Activated CD8-positive, alpha-beta T cell treated with anti-CD3 and anti-CD28 coated beads for 36 hours (primary cell): ENCODE measurements at places on chromosomes 7 and 10. TPM values are rescaled to one million over a fixed set of nuclear protein-coding genes. Genes with fewer than 3 reads are reported as not detected.
A peak's percentile ranks its signal among the peaks of the same experiment; 100 is the strongest.

GRCh38 chr10:107477266-107477665, 312.8 kb upstream of the SORCS1 start:
- no peaks in the 10 kb centered on the region for H3K27me3 ChIP-seq
- H3K4me3 ChIP-seq, result no peak overlapping the region
- no peaks in the 10 kb centered on the region for H3K4me1 ChIP-seq
- H3K36me3 ChIP-seq, result no peaks in the 10 kb centered on the region
- no peak overlapping the region for H3K27ac ChIP-seq

DNA sequence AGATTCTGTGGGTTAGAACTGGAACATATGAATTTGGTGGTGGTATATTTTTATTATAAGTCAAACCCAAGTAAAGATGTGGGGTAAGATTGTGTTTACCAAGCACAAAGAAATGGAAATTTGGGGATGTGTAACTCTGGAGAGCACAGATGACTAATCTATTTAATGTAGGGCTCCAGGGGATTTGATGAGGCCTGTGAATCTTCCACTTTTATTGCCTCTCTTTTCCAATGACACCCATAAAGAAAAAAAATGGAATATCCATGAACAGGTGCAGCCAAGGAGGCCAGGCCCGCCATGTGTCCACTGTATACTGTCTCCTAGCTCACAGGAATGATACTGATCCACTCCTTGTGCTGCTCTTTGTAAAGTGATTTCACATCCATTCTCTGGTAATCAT, 2.8 kb downstream of the SRGN start:
- peak overlapping the region; percentile 98 for H3K4me3 ChIP-seq
- peak overlapping the region; percentile 99 for H3K27ac ChIP-seq
- DNase-seq, result no peak
- peaks cover 56% of the 10 kb centered on the region for H3K4me1 ChIP-seq
- H3K27me3 ChIP-seq, result peaks cover 1% of the 10 kb centered on the region

- H3K27ac ChIP-seq, result no peak overlapping the region
- no peaks in the 10 kb centered on the region for H3K36me3 ChIP-seq
Observed at GRCh38 chr7:18294411-18294810, 201.1 kb upstream of the HDAC9 start.

DNA sequence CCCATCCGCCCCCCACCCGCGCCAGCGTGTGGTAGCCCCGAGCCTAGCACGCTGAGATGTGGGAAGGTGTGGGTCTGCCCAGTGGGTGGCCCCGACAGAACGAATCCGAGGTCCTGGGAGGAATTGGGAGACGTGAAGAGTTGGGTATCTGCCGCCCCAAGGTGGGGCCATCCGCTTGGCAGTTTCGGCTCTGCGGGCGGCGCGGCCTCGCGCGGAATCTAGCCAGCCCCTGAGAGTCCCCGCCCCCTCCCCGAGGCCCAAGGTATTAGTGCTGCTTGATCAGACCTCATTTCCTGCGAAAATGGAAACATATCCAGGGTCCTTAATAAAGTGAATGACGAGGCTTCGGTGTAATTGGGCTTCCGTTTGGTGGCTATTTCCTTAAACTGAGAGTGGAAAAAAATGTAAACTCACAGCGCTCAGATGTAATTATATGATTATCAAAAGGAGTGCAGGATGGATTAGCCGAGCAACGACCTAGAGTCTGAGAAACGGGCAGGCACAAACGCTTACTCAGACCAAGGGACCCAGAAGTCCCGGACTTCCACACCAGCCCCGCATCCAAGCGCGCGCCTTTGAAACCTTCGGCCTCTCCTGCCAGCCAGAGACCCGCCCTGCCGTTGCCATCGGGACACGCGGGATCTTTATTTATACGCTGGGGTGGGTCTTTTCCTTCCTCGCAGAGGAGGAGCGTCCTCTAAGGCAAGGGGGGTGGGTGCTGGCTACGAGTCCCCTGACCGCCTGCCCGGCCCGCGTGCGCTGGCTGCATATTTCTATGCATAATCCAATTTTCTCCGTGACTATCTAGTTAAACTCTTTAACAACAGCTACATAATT, 12.8 kb downstream of the LBX1 start:
- H3K27ac ChIP-seq, result no peak overlapping the region
- peak overlapping the region; percentile 48 for H3K4me3 ChIP-seq
- DNase-seq, result peak; percentile 57
- peaks cover 30% of the 10 kb centered on the region for H3K4me1 ChIP-seq
- H3K36me3 ChIP-seq, result no peaks in the 10 kb centered on the region

DNA sequence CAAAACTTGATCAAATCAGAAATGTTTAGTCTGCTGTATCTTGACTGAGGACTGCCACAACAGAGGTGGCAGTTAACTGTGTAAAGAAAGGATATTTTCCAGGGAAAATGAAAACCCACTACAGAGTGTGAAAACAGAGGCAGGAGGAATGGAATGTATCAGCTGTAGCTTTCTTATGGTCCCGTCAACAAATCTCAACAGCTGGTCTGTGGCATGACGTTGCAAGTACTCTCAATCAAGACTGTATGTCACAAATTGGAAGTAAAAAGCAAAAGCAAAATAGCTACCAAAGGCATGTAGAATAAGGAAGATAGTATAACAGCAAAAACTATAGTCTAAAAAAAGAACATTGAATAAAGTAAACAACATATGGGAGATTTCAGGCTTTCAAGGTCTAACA, 123.5 kb downstream of the KMT2C start:
- H3K4me3 ChIP-seq, result no peak overlapping the region
- peaks cover 23% of the 10 kb centered on the region for H3K36me3 ChIP-seq
- DNase-seq, result no peak
- H3K27me3 ChIP-seq, result no peaks in the 10 kb centered on the region
- peaks cover 28% of the 10 kb centered on the region for H3K4me1 ChIP-seq

- H3K4me1 ChIP-seq, result no peaks in the 10 kb centered on the region
- H3K27me3 ChIP-seq, result peaks cover 40% of the 10 kb centered on the region
- no peak overlapping the region for H3K27ac ChIP-seq
Observed at GRCh38 chr7:1368682-1369571, 90.3 kb downstream of the MICALL2 start.

DNA sequence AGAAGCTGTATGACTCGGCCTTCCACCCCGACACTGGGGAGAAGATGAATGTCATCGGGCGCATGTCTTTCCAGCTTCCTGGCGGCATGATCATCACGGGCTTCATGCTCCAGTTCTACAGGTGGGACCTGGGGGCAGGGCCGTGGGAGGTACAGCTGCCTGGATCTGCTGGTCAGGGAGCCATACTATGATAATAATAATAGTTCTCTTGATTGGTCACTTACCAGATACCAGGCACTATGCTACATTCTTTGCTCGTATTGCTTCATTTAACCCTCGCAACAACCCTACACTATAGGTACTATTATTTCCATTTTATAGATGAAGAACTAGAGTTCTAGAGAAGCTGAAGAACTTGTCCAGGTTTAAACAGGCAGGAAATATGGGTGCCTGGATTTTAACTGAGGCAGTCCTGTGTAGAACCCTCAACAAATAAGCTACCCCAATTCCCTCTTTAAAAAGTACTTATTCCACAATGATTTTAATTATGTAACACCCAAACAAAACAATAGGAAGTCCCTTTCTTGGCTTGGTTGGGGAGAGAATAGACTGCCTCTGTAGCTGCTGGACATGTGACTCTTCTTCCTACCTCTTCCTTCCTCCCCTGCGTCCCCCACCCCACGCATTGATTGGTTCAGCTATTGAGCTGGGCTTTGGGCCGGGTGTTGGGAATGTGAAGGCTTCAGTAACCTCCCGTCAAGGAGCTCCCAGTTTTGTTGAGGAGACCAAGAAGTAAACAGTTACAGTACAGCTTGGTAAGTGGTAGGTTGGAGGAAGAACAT, 12.8 kb downstream of the SFXN2 start:
- H3K27ac ChIP-seq, result peak overlapping the region; percentile 13
- DNase-seq, result no peak
- H3K4me3 ChIP-seq, result no peak overlapping the region

DNA sequence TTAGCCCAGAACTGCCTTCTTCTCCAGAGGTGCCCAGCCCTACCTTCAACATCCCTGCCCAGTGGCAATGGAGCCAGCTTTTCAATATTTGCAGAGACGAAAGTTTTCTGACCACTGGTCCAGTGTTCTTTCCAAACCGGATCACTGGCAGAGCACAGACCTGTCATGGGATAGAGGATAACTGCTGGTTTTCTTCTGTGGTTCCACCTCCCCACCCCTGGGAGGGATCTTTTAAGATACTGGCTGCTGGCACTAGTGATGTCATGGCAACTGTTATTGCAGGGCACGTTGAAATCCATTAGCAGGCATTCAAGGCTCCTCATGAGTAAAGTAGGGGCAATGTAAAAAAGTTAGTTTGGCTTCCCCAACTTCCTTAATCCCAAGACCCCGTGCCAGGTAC, 387.1 kb downstream of the LRMDA start:
- no peak overlapping the region for H3K4me3 ChIP-seq
- H3K27me3 ChIP-seq, result peaks cover 6% of the 10 kb centered on the region
- no peak overlapping the region for H3K27ac ChIP-seq
- no peak for DNase-seq

DNA sequence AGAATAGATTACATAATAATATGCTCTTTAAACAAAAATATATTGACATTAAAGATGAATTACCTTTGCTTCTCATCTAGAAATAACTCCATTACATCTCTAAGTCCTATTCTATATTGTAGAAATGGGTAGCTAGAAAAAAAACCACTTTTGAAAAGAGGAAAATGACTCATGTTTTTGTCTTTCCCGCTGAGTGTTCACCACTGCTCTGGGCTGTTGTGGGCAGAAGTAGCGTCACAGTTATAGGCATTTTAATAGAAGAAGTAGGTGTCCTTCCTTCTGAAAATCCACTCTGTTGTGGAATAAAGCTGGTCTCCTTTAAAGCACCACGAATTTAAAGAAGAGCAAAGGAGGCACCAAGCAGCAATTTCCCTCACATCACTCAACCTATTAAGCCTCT, 117.6 kb upstream of the NFE2L3 start:
- DNase-seq, result no peak
- H3K27me3 ChIP-seq, result peaks cover 15% of the 10 kb centered on the region
- H3K36me3 ChIP-seq, result no peaks in the 10 kb centered on the region
- H3K27ac ChIP-seq, result no peak overlapping the region

GRCh38 chr10:7300384-7300971, 110.4 kb downstream of the SFMBT2 start:
- no peaks in the 10 kb centered on the region for H3K27me3 ChIP-seq
- peaks cover 75% of the 10 kb centered on the region for H3K4me1 ChIP-seq
- peaks cover 47% of the 10 kb centered on the region for H3K36me3 ChIP-seq
- no peak overlapping the region for H3K27ac ChIP-seq
- DNase-seq, result peak; percentile 38

- peaks cover 67% of the 10 kb centered on the region for H3K27me3 ChIP-seq
- H3K4me3 ChIP-seq, result peak overlapping the region; percentile 12
- H3K27ac ChIP-seq, result no peak overlapping the region
- no peak for DNase-seq
Observed at GRCh38 chr7:1246160-1246870, 13.6 kb downstream of the UNCX start.

DNA sequence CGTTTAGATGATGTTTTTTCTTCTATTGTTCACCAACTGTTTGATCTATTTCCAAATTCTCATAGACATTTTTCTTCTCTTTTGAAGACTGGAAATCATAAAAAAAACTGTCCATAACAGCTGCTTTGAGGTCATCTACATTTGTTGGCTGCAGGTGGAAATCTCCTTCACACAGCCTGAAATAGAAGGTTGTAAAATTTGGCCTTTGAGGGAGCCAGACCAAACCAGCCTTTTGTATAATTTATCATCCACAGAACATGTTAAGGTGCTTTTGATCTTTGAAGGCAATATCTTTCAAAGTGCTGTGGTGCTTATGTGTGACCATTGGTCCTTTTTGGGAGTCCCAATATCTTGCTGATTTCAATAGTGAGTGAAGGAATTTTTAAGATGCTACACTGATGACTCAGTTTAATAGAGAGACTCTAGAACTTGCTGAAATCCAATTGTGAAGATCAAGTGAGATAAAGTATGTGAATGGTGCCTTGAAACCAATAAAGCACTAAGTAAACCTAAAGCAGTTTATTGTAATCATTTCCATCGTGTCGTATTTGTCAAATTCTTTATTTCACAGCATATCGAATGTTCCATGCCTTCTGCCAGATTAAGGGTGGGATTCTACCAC, 5.4 kb downstream of the FERD3L start:
- no peaks in the 10 kb centered on the region for H3K36me3 ChIP-seq
- H3K4me1 ChIP-seq, result no peaks in the 10 kb centered on the region
- no peak overlapping the region for H3K27ac ChIP-seq
- DNase-seq, result no peak
- peaks cover 16% of the 10 kb centered on the region for H3K27me3 ChIP-seq

- no peak overlapping the region for H3K27ac ChIP-seq
- no peaks in the 10 kb centered on the region for H3K36me3 ChIP-seq
- H3K4me1 ChIP-seq, result no peaks in the 10 kb centered on the region
- no peak for DNase-seq
- no peak overlapping the region for H3K4me3 ChIP-seq
Observed at GRCh38 chr10:51288511-51288910, 214.2 kb downstream of the PRKG1 start.

DNA sequence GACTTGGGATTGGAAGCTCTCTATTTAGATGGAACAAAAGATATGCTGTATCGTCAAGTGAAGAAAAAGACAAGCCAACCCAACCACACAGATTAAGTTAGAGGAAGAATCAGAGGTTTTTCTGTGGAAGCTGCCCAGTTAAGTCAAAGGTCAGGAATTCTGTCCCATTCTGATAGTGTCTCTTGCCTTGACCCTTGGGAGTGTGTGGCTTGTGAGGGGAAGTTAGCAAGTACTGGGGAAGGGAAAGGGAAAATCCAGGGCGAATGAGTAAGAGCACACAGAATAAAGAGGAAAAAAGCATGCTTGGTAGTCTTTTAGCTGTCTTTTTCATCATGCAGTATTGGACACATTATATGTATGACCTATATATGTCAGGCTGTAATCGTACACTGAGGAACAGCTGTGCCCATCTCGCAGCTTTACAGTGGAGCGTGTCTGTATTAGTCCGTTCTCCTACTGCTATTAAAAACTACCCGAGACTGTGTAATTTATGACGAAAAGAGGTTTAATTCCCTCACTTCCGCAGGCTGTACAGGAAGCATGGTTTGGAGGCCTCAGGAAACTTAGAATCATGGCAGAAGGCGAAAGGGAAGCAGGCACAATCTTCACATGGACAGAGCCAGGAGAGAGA, 197.2 kb downstream of the GALNT17 start:
- no peak overlapping the region for H3K27ac ChIP-seq
- H3K4me3 ChIP-seq, result no peak overlapping the region
- no peak for DNase-seq
- H3K4me1 ChIP-seq, result no peaks in the 10 kb centered on the region
- H3K27me3 ChIP-seq, result no peaks in the 10 kb centered on the region
- H3K36me3 ChIP-seq, result no peaks in the 10 kb centered on the region

LRRC4 gene
- not detected for total RNA-seq

AKR1B1 gene
- 108 TPM for total RNA-seq

TRPV5 gene
- not detected for total RNA-seq

NEUROD6 gene
- not detected for total RNA-seq

BAZ1B gene
- total RNA-seq, result 82.6 TPM
